Femur (tissue), 1 donor: ENCODE measurements at places on chromosomes 12 and 14.
A peak's percentile ranks its signal among the peaks of the same experiment; 100 is the strongest.

- no peak for DNase-seq
Measured at GRCh38 chr12:22266101-22266500, 68.4 kb downstream of the ST8SIA1 start.

DNA sequence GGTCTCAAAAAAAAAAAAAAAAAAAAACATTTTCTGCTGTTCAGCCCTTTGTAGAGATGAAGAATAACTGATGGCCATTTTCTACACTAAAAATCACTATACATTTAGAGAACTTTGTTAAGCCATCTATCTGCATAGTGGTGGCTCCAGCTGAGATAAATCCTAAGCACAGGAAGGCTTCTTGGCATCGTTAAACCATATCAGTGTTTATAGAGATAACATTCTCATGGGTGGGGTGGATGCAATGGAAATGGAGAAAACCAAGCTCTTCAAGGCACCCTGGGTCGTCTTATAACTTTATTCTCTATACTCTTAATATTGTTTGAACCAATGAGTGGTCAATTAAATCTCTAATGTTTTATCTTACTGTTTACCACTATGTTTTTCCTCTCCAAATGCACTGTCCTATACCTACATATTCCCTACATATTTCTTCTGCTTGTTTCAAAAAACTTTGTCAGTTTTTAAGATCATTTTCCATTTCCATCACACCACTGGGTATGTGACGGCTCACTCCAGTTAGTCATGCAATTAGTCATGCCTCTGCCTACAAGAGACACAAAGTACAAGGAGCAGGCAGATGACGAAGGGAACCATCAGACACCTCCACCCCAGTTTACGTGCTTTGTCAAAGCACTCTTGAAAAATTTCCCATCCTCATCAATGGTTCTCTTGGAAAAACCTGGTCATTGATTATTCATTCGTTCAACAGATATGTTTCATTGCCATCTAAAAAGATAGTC lies 119.3 kb upstream of the OVCH1 start:
- DNase-seq, result no peak

- no peak for DNase-seq
Measured at GRCh38 chr14:104207142-104208014, 69.0 kb downstream of the KIF26A start.

GRCh38 chr14:64891173-64891838 lies 11.6 kb upstream of the SPTB start:
- DNase-seq, result no peak

GRCh38 chr12:6154730-6155459 lies 30.4 kb upstream of the VWF start:
- no peak for DNase-seq

GRCh38 chr12:6684609-6685008 lies 4.6 kb downstream of the ZNF384 start:
- DNase-seq, result no peak

- DNase-seq, result no peak
Measured at GRCh38 chr14:93970585-93970964, 5.8 kb downstream of the ASB2 start.

- DNase-seq, result no peak
Measured at GRCh38 chr12:92543840-92544239, 158.9 kb upstream of the PLEKHG7 start.

DNA sequence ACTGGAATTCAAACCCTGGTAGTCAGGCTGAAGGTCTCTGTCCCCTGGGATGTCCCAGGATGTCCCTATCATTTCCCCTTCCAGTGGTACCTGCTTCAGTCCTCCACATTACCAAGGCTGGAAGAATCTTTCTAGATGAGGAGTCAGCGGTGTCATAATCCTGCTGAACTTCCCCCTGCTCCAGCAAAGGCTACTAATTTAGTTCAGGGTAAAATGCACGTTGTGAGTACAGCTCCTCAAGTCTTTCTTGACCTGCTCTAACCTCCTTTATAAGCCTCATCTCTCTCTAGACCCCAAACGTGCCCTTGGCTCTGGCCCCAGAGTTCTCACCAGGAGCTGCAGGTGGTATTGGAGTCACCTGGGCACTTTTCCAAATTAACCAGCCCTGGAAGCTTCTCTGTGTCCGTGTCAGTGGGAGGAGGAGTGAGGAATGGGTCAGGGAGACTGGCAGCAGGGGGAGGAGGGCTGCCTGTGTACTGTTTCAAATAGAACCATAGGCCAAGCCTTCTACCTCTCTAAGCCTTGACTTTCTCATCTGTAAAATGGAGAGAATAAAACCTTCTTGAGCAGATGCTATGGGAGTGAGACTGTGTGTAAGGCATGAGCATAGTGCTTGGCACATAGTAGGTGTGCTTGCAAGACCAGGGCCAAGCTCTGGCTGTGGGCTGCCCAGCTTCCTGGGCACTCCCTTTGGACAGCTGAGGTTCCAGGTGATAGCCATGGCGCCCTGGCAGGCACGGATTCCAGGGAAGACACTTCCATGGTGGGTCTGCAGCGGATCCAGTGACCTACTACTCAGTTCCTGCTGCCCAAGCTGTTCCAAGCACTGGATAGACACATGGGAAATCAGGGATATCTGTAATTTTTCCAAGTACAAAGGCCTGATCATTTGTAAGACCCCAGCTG lies 24.5 kb downstream of the ASB2 start:
- no peak for DNase-seq

GRCh38 chr12:53452159-53453077 lies 516 bp downstream of the PCBP2 start:
- DNase-seq, result peak; percentile 93

DNA sequence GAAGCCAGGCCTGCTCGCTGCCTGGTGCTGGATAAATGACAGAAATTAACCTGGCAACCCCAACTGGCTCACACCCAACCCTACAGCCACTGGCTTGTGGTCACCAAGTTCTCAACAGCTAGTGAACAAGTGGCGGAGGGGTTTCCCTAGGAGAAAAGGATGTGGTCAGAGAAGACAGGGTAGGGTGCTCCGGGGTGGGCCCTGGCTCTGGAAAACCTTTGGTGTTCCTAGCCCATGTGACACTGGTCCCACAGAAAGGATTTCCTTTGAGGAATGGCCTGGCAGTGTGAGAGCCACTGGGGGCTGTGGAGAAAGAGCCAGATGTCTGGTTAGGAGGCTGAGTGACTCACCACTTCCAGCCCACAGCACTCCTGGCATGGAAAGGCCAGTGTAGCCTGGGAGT lies 8.7 kb downstream of the SYNE3 start:
- peak; percentile 50 for DNase-seq

GRCh38 chr12:81206429-81206828 lies 128.6 kb downstream of the ACSS3 start:
- no peak for DNase-seq

GRCh38 chr14:32073537-32074189 lies 3.4 kb upstream of the ARHGAP5 start:
- peak; percentile 43 for DNase-seq

GRCh38 chr14:73786636-73787485 lies 64.8 kb upstream of the PTGR2 start:
- peak; percentile 78 for DNase-seq

DNA sequence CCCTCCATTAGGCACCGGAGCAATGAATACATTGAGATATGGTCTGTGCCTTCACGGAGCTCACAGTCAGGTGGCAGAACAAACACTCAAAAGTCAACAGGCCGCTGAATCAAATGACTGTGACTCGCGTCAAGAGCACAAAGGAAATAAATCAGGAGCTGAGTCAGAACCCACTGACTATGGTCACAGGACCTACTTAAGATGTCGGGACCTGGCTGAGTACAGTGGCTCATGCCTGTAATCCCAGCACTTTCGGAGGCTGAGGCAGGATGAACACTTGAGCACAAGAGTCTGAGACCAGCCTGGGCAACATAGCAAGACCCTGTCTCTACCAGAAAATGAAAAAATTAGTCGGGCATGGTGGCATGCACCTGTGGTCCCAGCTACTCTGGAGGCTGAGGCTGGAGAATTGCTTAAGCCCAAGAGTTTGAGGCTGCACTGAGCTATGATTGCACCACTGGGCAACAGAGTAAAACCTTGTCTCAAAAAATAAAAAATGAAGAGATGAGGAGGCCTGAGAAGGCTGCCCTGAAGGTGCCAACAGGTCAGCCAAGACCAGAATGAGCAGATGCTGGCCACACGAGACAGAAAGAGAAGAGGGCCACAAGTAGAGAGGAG lies 19.9 kb downstream of the TMEM233 start:
- no peak for DNase-seq

DNA sequence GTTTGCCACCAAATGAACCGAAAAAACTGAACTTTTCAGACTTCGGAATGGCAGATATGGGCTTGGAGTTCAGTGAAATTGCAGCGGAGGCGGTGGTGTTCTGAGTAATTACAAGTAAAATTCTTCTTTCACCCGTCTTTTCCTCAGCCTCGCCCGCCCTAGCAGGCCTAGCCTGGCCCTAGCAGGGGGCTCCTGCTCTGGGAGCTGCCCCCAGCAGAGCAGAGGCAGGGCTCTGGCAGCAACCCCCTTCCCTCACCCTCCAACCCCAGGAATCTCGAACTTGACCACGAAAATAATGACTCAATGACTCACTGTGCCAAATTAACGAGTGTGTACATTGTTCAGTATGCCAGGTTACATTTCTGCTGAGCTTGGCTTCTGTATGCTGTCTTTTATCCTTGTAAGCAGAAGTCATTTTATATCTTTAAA lies 1.1 kb downstream of the PAPLN start:
- DNase-seq, result no peak

DNA sequence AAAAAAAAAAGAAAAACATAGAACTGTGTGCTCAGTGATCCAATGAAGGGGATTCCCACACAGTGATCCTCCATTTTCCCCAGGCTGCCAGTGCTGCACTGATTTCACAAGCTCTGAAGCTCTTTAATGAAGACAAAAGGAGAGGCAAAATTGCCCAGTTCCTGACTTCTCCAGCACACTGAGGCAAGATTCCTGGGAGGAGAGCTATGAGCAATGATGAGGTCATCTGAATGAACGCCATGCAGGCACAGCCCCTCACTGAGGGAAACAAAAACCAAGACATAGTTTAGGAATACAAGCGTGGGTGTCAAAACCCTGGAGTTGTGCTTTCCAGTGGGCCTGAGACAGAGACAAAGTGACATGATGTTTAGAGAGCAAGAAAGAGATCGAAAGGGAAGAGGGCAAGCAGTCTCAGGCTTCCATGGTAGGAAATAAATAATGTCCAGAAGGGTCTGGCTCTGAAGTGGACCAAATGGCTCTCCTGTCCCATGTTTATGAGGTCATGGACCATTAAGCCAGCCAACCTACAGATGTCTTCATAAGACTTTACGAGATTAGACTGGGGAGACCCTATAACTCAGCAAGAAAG lies 40.9 kb upstream of the SMUG1 start:
- DNase-seq, result peak; percentile 47

- DNase-seq, result no peak
Measured at GRCh38 chr14:47857646-47858045, 182.2 kb upstream of the MDGA2 start.

DNA sequence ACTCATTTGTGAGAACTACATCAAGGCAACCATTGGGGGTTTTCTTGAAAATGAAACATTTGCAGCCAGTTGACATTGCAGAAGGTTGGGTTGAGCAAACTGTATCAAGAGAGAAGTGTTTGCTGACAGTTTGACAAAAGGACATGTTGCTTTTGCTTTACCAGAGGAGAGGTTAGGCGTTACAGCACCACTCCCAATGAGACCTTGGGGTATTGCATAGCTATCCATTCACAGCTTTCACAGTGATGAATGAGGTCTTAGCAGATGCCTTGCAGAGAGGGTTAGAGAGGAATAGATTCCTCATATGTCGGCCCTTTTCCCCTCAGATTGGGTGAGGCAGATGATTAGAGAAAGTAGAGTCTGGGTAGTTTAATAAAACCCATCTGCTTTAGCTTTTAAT lies 988.9 kb upstream of the FLRT2 start:
- DNase-seq, result no peak

DNA sequence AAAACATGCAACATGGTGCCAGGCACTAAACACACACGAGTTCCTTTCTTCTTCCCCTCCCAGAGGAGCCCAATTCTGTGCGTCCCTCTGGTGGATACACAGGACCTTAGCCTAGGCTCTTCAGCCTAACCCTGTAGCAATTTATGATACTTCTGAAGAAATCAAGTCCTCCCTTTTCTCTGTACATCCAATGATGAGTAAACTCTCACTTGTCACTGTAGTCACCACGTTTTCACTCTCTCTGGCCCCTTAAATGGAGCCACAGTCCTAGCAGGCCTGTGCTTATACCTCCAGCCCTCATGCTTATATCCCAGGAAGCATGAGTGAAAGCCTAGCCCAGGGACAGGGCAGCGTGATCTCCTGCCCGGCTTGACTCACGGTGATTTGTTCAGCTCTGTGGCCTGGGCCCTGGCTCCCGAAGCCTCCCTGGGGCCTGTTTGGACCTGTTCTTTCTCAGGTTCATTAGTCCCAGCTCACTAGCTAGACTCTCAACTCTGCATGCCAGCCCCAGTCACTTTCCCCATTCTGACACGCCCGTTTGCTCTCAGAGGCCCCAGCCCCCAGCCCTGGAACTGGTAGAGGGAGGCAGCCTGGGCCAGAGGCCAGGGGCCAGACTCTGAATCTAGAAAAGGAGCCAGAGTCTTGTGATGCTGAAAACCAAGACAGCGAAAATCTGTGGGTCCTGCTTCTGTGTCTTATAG lies 24.1 kb upstream of the PLEKHG3 start:
- DNase-seq, result no peak

DNA sequence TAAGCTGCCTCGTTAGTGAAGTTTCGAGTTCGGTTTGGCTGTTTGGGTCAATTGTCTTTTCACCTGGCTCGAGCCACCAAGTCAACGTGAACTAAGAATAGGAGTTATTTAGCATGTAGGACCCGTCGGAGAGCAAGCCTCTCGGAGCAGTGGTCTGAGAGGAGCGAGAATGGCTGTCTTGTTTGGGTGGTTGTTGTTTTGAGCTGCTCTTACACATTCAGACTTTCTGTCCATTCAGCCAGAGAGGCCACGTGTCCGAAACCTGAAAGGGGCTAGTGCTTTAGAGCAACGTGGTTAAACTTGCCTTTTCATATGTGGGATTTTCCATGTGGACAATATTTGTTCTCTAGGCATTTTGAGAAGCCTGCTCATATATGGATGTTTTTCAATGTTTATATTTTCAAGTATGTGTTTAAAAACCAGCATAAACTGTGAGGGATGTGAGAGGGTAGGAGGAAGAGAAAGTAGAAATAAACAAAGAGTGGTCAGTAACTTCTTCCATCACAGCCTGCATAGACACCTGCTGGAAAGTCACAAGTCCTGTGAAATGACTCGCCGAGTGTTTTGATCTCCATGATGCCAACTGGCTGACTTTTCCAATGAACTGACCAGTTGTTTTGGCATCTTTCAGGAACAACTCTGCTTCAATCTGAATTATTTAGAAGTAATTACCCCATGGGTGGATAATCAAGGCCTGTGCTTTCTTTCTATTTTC lies 221.0 kb downstream of the ASCL1 start:
- no peak for DNase-seq
